CD4-positive, alpha-beta T cell treated with Interferon alpha-2 for 1 hour (primary cell): ENCODE measurements at places on chromosomes 13 and 19.

GRCh38 chr13:41418027-41418426, 39.3 kb upstream of the RGCC start:
- no peak for DNase-seq

- DNase-seq = no peak
These were observed 3.9 kb upstream of the KBTBD6 start for GRCh38 chr13:41136396-41137031.

DNA sequence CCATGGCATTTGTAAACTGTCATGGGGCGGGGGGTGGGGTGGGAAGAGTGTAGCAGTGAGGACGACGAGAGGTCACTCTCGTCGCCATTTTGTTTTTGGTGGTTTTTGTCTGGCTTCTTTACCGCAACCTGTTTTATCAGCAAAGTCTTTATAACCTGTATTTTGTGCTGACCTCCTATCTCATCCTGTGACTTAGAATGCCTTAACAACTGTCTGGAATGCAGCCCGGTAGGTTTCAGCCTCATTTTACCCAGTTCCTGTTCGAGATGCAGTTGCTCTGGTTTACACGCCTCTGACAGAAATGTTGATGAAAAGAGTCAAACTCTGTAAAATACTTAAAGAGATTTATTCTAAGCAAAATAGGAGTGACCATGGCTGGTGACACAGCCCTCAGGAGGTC, 852.0 kb downstream of the DACH1 start:
- no peak for DNase-seq

- DNase-seq = peak; percentile 2
These were observed 305.8 kb downstream of the MTUS2 start for GRCh38 chr13:29125934-29126424.

GRCh38 chr13:36211567-36211966, 2.8 kb downstream of the SOHLH2 start:
- DNase-seq = no peak

- no peak for DNase-seq
These were observed 17.9 kb downstream of the DOT1L start for GRCh38 chr19:2181633-2181997.

DNA sequence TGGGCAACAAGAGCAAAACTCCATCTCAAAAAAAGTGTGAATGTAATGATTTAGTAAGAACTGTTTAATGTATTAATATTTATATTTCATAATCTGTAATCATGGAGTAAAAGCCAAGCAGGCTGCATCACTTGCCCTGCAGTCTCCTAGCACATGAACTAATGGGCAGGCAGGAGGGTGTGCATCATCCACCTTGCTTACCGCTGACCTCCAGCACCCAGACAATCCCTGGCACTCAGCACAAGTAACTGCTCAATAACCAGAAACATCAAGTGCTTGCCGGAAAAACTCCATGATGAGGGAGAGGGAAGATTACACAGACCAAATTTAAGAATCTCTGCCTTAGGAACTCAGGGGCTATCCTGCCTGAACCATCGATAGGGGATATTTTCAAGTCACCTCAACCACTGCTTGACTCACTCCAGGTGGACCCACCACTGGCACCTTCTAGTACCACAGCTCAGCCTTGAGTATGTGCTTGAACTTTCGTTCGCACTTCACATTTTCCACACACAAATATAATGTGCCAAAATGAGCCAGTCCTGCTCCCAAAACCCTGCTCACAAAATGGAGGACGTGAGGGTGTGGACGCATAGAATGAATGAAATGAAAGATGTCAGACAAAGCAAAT, 18.6 kb downstream of the BRD4 start:
- DNase-seq = no peak

DNA sequence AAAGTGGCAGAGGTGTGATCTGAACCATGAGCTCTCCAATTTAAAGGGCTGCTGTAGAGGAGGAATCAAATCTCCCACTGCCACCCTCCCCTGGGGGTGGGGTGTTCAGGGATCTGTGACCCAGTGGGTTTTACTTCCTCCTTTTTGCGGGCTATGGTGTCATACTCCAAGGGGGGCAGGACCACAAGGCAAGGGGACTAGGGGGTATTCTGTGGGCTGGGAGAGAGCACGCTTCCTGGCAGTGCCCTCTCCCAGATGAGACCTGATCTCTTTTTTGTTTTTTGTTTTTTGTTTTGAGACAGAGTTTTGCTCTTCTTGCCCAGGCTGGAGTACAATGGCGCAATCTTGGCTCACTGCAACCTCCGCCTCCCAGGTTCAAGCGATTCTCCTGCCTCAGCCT, 10.3 kb downstream of the PLD3 start:
- DNase-seq = peak; percentile 11
